ENCODE measurements at places on chromosomes 16 and 17. TPM values are rescaled to one million over a fixed set of nuclear protein-coding genes. Genes with fewer than 3 reads are reported as not detected.
A peak's percentile ranks its signal among the peaks of the same experiment; 100 is the strongest.

GRCh38 chr16:21950782-21951521 is 2.2 kb upstream of the UQCRC2 start:
- no peak for DNase-seq
- H3K4me1 ChIP-seq, result peaks cover 15% of the 10 kb centered on the region
- peak overlapping the region; percentile 92 for H3K27ac ChIP-seq
- H3K4me3 ChIP-seq, result peak overlapping the region; percentile 84
- peaks cover 3% of the 10 kb centered on the region for H3K36me3 ChIP-seq

GRCh38 chr17:71921796-71922195 is 199.0 kb upstream of the SOX9 start:
- no peak for DNase-seq
- H3K27ac ChIP-seq, result no peak overlapping the region
- no peak overlapping the region for H3K4me3 ChIP-seq
- no peaks in the 10 kb centered on the region for H3K36me3 ChIP-seq
- no peaks in the 10 kb centered on the region for H3K4me1 ChIP-seq

GRCh38 chr17:22138861-22139469 is 446.6 kb downstream of the KCNJ18 start:
- no peak overlapping the region for H3K4me3 ChIP-seq
- no peaks in the 10 kb centered on the region for H3K36me3 ChIP-seq
- DNase-seq, result no peak
- no peak overlapping the region for H3K27ac ChIP-seq
- H3K4me1 ChIP-seq, result no peaks in the 10 kb centered on the region

GRCh38 chr16:6861815-6862477 is 470.7 kb upstream of the RBFOX1 start:
- H3K4me3 ChIP-seq, result no peak overlapping the region
- H3K27ac ChIP-seq, result no peak overlapping the region
- no peaks in the 10 kb centered on the region for H3K27me3 ChIP-seq

DNA sequence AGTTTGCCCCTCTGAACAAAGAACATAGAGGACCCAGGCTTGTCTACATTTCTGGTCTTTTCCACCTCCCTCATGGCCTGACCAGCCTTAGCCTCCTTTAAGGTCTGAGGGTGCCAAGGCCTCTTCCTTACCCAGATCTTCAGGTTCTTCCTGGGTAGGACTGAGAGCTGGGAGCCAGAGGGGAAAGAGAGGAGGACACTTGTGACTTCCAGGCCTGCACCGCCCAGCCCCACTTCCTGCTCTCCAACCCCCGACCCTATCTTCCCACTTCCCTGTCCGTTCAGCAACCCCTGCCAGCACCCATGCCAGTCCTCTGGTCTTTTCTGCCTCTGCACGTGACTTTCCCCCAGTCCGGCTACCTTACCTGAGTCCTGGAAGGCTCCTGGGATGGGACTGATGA is 534 bp downstream of the PRSS36 start:
- H3K27ac ChIP-seq, result no peak overlapping the region
- H3K4me1 ChIP-seq, result no peaks in the 10 kb centered on the region
- no peak for DNase-seq
- H3K36me3 ChIP-seq, result no peaks in the 10 kb centered on the region
- no peaks in the 10 kb centered on the region for H3K27me3 ChIP-seq

GRCh38 chr16:24015923-24016322 is 180.1 kb downstream of the PRKCB start:
- DNase-seq, result no peak
- H3K27ac ChIP-seq, result peak overlapping the region; percentile 97
- no peaks in the 10 kb centered on the region for H3K36me3 ChIP-seq
- peaks cover 88% of the 10 kb centered on the region for H3K4me1 ChIP-seq
- no peaks in the 10 kb centered on the region for H3K27me3 ChIP-seq
- H3K4me3 ChIP-seq, result no peak overlapping the region

DNA sequence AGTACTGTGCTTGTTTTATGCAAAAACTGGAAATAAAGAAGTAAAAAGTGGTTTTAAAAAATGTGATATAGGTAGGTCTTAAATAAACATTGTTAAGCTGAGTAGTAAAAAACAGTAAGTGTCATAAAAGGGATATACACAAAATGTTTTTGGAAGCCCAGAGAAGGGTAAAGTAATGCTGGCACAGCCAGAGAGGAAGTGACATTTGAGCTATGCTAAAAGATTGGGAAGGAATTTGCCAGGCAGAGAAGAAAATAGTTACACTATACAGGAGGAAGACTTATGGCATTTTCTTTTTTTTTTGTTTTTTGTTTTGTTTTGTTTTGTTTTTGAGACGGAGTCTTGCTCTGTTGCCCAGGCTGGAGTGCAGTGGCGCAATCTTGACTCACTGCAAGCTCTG is 40.8 kb upstream of the TAOK1 start:
- no peak overlapping the region for H3K4me3 ChIP-seq
- DNase-seq, result no peak
- no peaks in the 10 kb centered on the region for H3K27me3 ChIP-seq
- no peak overlapping the region for H3K27ac ChIP-seq

DNA sequence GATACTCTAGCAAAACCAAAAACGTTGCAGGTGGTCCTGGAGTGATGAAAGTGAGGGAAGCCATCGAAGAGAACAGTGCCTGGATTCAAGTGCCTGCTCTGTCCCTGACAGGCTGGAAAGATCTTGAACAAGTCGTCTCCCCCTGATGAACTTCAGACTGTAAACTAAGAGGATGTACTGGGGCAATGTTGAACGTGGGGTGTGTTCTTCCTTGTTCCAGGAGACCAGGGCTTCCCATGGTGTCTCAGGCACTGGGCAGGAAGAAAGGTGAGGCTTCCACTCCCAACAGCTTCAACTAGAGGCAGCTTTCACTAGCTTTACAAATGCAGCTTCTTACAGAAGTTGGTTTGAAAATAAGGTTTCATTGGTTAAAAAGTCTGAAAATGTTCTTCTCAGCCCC is 21.4 kb upstream of the NF1 start:
- peaks cover 1% of the 10 kb centered on the region for H3K27me3 ChIP-seq
- no peak for DNase-seq
- no peak overlapping the region for H3K27ac ChIP-seq
- H3K36me3 ChIP-seq, result no peaks in the 10 kb centered on the region

DNA sequence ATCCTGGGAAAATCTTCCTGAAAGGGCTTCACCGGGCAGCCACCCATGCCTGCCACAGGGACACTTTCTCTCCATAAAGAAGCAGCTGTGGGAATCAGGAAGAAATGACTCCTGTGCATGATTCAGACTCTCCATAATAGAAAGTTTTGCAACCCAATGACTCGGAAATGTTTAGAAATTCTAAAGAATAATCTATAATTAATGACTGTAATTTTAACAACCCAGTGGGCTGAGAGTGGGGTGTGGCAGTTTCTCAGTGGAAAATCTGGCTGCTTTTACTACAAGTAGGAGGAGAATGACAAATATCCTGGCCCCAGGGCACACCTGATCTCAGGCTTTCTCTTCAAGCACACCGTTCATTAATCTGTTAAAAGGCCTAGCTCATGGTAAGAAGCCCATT is 25.7 kb downstream of the IRF8 start:
- no peak overlapping the region for H3K4me3 ChIP-seq
- no peak overlapping the region for H3K27ac ChIP-seq
- H3K4me1 ChIP-seq, result peaks cover 26% of the 10 kb centered on the region
- H3K27me3 ChIP-seq, result no peaks in the 10 kb centered on the region
- DNase-seq, result no peak

GRCh38 chr17:44146375-44147346 is 4.9 kb downstream of the HROB start:
- H3K4me1 ChIP-seq, result peaks cover 2% of the 10 kb centered on the region
- no peaks in the 10 kb centered on the region for H3K27me3 ChIP-seq
- H3K4me3 ChIP-seq, result no peak overlapping the region
- H3K27ac ChIP-seq, result no peak overlapping the region

DNA sequence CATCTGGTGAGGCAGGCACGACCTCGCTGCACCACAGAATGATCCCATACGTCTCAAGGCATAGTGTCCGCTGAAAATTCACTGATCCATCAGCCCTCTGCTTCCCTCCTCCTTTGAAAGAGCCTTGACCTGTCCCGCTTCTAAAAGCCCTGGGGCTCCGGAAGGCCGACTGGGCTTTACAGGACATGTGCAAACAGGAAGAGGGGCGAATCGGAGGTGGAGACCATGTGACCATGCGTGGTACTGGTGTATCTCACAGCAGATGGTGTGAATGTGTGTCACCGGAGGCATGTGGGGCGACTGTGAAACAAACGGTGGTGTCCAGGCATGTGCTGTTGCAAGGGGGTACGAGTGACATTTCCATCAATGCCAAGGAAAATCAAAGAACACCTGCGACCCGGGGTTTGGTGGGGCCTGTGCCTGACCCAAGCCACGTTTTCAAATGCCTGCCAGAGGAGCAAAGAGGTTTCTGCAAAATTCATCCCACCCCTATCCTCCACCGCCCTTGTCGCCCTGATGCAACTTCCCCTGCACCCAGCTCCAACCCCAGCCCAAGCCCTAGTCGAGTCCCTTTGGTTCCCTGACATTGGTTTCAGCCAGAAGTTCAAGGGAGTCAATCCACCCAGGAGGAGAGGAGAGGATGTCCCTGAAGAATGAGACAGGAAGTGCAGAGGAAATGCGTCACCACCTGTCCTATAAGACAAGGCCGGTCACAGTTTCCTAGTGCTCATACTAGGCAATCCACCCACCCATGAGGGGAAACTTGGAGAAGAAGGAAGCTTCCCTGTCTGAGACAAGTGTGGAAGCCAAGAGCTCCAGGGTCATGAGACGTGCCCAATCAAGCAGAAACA is 5.9 kb upstream of the KCNJ18 start:
- no peak overlapping the region for H3K4me3 ChIP-seq
- H3K4me1 ChIP-seq, result no peaks in the 10 kb centered on the region
- no peak for DNase-seq
- H3K27me3 ChIP-seq, result no peaks in the 10 kb centered on the region
- no peak overlapping the region for H3K27ac ChIP-seq

GRCh38 chr17:28500712-28501379 is 5.3 kb upstream of the FOXN1 start:
- H3K27ac ChIP-seq, result no peak overlapping the region
- no peaks in the 10 kb centered on the region for H3K36me3 ChIP-seq

GRCh38 chr17:78368348-78368747 is 8.5 kb upstream of the SOCS3 start:
- H3K27me3 ChIP-seq, result no peaks in the 10 kb centered on the region
- no peaks in the 10 kb centered on the region for H3K36me3 ChIP-seq
- H3K27ac ChIP-seq, result no peak overlapping the region
- H3K4me1 ChIP-seq, result peaks cover 9% of the 10 kb centered on the region

GRCh38 chr17:75551266-75551665 is 25.8 kb downstream of the LLGL2 start:
- no peaks in the 10 kb centered on the region for H3K36me3 ChIP-seq
- H3K4me1 ChIP-seq, result peaks cover 1% of the 10 kb centered on the region
- DNase-seq, result no peak
- no peak overlapping the region for H3K4me3 ChIP-seq
- no peaks in the 10 kb centered on the region for H3K27me3 ChIP-seq
- no peak overlapping the region for H3K27ac ChIP-seq

- H3K4me1 ChIP-seq, result peaks cover 25% of the 10 kb centered on the region
- no peak for DNase-seq
- H3K36me3 ChIP-seq, result peaks cover 6% of the 10 kb centered on the region
Measured at GRCh38 chr16:2769100-2769529, 8.0 kb downstream of the ELOB start.

- DNase-seq, result no peak
- H3K27ac ChIP-seq, result no peak overlapping the region
- H3K36me3 ChIP-seq, result no peaks in the 10 kb centered on the region
- peaks cover 22% of the 10 kb centered on the region for H3K27me3 ChIP-seq
Measured at GRCh38 chr17:82384730-82385481, 13.3 kb downstream of the UTS2R start.

DNA sequence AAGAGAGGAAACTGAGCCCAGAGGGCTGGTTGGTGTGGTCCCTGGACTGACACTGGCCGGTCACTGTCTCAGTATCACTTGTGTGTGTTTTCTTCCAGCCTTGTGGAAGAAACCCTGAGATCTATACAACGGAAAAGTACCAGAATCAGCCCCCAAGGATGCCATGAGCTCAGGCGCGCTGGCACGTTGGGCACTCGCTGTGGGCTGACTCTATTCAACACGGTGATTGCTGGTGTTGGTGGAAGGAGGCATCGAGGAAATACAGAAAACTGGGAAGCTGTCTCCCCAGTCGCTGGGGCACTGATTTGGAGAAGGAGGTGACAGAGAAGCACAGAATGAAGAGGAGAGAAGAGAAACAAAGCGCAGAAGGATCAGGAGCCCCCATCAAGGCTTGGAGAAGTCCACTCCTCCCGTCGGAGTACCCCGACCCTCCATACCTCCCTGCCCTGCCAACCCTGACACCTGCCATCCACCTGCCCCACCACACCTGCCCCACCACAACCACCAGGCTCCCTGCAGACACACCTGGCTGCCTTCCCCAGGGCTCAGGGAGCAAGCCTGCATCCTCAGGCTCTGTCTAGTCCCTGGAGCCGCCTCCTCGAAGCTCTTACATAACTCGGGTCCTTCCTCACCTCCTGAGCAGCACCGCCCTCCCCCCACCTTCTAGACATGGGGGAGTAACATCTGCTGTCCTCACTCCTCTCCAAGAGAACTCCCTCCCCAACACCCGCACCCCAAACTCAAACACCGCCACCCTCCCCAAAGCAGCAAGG is 66.5 kb downstream of the RBFOX3 start:
- no peaks in the 10 kb centered on the region for H3K27me3 ChIP-seq
- no peak overlapping the region for H3K4me3 ChIP-seq
- no peak overlapping the region for H3K27ac ChIP-seq

DNA sequence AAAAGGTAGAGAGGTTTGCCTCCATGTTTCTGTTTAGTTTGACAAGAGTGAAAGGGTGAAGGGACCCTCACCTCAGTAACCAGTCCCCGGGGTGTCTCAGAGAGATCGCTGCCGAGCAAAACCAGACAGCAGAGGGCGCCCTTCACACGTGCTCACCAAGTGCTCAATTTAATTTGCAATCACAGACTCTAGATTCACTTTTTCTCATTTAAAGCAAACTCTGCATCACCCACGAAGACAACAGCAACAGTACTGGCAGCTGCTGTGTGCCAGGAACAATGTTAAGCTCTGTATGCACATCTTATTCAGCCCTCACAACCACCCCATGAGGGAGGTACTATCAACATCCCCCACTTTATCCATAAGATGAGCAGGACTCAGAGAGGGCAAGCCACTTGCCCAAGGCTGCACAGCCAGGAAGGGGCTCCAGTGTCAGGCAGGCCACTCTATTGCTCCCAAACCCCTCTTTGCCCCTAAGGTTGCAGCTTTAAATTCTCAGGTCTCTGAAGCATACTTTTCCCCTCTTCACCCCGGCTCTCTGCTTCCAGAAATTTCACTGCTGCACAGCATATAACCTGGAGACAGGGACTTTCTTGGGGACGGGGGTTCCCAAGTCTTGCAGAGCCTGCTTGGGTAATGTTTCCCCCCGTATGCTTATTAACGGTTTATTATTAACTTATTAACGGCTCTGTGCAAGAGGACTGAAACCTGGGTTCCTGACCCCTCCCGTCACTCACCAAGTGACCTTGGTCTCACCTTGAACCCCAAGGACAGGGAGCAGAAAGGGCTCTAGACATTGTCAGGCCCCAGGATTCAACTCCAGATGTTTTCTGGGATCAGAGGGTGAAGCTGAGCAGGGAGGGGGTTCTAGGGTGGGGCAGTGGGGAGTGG is 70.9 kb downstream of the CNGB1 start:
- H3K4me3 ChIP-seq, result no peak overlapping the region
- H3K36me3 ChIP-seq, result no peaks in the 10 kb centered on the region
- H3K27me3 ChIP-seq, result peaks cover 19% of the 10 kb centered on the region
- DNase-seq, result peak; percentile 66

CCL13 gene
- polyA plus RNA-seq, result not detected

ATP1B2 gene
- 0.17 TPM for polyA plus RNA-seq

CD7 gene
- 205 TPM for polyA plus RNA-seq

SNAI3 gene
- polyA plus RNA-seq, result 5.3 TPM

JPH3 gene
- polyA plus RNA-seq, result 0.09 TPM

DNAI2 gene
- 0.11 TPM for polyA plus RNA-seq

CHST4 gene
- polyA plus RNA-seq, result not detected

CCL3 gene
- not detected for polyA plus RNA-seq

JPT1 gene
- 76.6 TPM for polyA plus RNA-seq

EEF2KMT gene
- polyA plus RNA-seq, result 11.6 TPM

NETO2 gene
- polyA plus RNA-seq, result not detected

CASKIN1 gene
- polyA plus RNA-seq, result not detected

ZNF18 gene
- polyA plus RNA-seq, result 6.8 TPM
